Fibroblast of skin of left biceps (primary cell): ENCODE measurements at places on chromosomes 2 and 18.
A peak's percentile ranks its signal among the peaks of the same experiment; 100 is the strongest.

GRCh38 chr2:38375696-38376345, 1.3 kb downstream of the ATL2 start:
- DNase-seq = no peak

- DNase-seq = no peak
Observed at GRCh38 chr18:44855681-44856080, 175.0 kb downstream of the SETBP1 start.

DNA sequence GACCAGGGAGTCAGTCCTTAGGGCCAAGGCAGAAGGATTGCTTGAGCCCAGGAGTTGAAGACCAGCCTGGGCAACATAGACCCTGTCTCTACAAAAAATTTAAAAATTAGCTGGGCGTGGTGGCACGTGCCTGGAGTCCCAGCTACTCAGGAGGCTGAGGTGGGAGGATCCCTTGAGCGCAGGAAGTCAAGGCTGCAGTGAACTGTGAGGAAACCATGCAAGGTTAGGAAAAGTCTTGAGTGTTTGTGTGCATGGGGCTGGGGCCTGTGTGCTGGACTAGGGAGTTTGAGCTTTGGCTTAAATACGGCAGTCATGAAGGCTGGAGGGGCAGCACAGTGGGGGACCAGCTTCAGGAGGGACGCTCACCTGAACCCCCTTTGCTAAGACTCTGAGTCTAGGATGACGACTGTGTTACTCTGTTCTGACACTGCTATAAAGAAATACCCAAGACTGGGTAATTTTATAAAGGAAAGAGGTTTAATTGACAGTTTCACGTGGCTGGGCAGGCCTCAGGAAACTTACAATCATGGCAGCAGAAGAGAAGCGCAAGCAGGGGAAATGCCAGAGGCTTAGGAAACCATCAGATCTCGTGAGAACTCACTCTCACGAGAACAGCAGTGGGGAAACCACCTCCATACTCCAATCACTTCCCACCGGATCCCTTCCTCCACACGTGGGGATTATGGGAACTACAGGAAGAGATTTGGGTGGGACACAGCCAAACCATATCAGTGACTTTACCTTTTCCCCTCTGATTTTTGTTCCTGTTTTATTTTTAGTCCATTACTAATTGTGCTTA, 39.4 kb downstream of the GORASP2 start:
- DNase-seq = no peak

DNA sequence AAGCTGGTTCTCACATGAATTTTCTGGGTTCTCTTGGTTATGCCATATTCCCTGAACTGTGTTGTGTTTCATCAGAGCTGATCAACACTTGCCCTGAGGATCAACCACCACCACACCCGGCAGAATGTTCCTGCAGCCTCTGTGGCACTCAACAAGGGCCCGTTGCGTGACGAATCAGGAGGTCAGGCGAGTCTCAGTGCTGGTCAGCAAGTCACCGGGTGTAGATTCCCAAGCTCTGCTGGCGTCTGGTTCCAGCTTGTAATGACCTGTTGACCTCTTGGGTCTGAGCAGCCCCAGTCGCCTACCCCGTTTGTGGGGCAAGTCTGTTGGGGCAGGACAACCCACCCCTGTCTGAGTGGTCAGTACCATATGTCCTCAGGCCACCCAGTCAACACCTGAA, 46.0 kb downstream of the ADCY3 start:
- no peak for DNase-seq

- no peak for DNase-seq
Observed at GRCh38 chr2:174281736-174282135, 33.4 kb upstream of the OLA1 start.

GRCh38 chr2:240563951-240564560, 3.9 kb downstream of the DUSP28 start:
- no peak for DNase-seq

DNA sequence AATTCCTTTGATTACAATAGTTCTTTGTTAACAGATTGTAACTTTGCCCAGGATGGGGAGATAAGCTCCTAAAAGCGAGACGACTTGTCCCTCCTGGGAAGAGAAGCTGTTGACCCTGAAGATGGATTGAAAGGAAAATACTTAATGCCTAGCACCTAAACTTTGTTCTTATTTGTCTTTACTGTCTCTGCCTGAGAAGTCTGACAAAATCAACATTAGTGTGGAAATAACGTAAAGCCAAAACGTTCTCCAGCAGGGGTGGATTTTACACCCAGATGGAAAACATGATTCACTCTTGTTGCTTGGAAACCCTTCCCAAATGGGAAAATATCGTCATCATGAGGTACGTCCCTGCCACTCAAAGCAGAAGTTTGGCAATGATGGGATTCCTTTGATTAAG, 450.1 kb downstream of the SLC4A3 start:
- peak; percentile 60 for DNase-seq

GRCh38 chr2:74137651-74138599, 9.8 kb downstream of the BOLA3 start:
- DNase-seq = no peak

GRCh38 chr18:57664568-57665165, 43.0 kb upstream of the NARS1 start:
- no peak for DNase-seq

DNA sequence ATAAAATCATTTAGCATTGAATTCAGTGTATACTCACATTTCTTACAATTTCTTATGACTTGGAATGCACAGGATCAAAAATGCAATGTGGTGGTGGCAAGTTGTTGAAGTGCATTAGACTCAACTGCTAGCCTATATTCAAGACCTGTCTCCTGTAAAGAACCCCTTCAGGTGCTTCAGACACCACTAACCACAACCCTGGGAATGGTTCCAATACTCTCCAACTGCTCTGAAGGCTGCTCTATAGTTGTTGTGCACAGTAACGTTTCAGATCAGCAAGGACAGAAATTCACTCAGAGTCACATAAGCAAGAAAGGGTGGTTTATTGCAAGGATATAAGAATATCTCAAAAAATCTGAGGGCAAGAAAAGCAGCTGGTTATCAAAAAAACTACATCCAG, 6.5 kb downstream of the GKN1 start:
- no peak for DNase-seq

- no peak for DNase-seq
Observed at GRCh38 chr18:63869851-63870250, 17.7 kb upstream of the SERPINB2 start.

DNA sequence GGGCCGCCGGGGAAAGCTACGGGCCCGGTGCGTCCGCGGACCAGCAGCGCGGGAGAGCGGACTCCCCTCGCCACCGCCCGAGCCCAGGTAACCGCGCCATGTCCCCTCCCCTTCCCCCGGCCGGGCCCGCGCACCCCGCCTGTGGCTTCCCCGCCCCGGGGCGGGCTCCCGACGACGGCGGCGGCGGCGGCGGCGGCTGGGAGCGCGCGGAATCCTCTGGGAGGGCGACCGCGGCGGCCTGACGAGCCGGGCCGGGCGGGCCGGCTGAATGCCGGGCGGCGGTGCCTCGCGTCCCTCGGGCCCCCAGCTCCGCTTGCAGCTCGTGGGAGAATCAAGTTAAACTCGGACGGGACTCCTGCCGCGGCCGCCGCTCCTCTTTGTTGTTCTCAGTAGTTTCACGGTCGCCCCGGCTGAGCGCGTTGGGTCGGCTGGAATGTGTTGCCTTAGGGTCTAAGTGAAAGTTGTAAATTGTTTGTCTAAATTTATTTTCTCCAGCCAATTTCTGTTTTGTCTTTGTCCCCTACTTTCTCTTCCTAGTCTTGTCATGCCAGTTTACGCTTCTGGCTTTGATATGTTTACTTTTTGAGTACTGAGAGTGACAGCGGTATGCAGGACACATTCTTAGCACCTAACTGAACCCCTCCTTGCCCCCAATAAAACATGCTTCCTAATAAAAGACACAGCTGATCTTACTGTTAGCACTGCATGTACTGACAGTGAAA, 685 bp downstream of the SMAD4 start:
- DNase-seq = no peak

- DNase-seq = no peak
Observed at GRCh38 chr2:64234785-64235184, 90.6 kb upstream of the PELI1 start.

- DNase-seq = no peak
Observed at GRCh38 chr2:199987586-199987985, 32.2 kb downstream of the MAIP1 start.

DNA sequence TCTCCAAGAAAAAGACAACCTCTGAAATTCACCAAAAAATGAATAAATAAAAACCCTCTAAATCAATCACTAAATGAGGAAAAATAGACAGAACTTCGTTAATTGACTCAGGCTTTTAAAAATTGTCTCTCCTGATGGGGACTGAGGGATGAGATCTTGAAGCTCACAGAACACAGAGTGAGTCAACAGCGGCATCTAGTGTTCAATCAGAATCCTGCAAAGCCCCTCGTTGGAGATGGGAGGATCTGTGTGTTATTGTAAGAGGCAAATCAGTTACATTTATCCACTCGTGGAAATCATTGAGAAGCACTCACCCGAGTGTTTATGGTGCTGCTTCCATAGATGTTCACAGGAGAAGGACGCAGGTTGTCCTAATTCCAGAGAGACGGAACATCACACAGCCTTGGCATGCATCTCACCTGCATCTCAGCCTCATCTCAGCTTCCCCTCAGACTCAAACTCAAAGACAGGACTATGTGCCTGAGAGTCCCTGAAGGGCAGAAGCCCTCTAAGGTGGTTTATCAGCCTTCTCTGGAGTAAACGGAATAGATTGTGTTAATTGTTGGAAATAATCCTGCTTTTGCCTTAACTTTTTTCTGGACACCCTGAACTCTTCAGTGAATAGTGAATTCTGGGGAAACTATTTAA, 82.0 kb downstream of the MREG start:
- DNase-seq = peak; percentile 38

DNA sequence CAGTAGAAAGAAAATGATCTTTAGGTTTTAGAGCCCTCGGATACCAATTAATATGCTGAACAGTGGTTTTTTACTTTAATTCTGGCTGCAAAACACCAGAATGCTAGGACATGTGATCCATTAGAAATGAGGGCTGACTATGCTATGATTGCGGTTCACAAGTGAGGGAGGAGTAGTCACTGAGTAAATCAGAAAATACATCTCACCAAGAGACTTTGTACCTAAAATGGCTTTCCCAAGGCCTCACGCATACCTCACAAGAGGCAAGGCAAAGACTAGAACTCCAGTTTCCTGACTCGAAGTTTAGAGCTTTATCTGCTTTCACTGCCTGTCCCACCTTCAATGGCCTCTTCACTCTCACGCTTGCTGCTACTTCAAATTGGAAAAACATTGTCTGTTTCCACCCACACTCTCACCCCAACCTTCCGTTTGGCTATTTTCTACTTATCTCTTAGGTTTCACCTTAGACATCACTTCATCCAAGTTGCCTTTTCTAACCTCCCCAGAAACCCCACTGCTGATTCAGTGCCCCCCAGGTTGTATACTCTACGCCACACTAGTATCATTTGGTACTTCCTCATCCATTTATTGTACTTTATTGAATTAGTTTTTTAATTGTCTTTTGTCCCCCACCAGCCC, 5.1 kb upstream of the MBD2 start:
- DNase-seq = no peak

- no peak for DNase-seq
Observed at GRCh38 chr2:38290332-38290731, 86.7 kb downstream of the ATL2 start.

DNA sequence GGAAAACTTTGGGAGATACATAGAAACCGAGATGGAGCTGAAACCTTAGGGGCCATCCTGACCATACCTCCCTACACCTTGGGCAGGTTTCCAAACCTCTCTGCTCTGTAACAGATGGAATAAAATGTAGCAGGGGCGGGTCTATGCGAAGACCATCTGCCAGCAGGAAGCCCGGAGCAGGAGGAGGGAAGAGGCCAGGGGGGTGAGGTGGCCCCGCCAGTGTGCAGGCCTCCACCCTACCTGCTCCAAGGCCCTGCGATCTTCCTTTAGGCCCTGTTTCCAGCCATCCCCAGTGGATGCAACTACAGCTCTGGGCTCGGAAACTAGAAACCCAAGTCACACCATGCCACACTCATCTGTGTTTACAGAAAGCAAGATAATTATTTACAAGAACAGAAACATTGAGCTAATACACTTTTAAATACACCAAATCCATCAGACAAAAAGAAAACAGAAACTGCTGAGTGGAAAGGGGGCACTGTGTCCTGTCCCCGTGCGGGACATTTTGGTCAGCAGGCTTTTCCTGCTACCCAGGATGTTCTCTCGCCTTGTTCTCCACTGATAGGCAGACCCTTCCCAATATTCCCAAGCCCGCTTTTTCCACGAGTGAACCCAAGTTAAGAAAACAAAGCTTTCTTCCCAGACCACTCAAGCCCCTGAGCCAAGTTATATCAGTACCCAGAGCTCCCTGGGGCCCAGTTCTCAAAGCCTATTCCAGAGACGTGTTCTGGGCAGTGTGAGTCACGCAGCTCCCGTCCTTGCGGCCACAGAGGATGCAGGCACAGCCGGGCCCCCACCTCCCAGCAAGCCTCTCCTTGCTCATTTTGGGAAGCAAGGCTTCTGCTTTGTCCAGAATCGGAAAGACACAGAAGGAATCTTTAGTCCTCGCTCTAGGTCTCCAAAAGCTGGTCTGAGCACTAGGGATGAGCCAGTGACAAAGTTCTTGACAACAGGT, 17.3 kb downstream of the CIB4 start:
- DNase-seq = no peak

GRCh38 chr2:38259311-38259710, 117.8 kb downstream of the ATL2 start:
- no peak for DNase-seq

DNA sequence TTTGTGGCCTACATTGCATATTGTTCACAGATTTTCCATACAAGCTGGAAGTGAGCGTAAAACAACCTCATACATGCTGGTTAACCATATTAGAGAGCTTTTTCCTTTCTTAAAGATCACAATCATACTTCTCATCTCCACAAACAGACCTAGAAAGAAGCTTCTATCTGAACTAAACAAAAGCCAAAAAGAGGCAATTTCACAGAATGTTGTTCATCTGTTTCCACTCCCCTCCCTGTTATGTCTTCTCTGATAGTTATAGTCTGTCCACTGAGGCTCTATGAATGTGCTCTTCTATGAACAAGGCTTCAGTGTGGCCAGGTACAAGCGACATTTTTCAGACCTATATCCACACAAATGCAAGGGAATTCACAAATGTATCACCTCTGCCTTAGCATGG, 63.4 kb downstream of the LDAH start:
- no peak for DNase-seq
